Eye (tissue), 1 donor: ENCODE measurements at places on chromosomes 13 and 19.

DNA sequence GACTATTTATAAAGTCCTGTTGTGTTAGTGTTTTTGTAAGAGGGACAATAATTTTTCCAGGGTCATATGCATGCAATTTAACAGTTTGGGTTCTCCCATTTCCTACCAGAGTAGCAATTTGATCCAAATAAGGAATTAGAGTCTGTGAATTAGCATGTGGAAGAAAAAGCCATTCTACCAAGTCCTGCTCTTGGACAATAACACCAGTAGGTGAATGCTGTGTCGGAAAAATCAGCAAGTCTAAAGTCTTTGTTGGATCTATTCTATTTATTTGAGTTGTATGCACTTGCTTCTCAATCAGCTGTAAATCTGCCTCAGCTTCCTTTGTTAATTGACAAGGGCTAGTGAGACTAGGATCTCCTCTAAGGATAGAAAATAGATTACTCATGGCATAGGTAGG, 21.4 kb upstream of the IL17D start:
- no peak for DNase-seq

- DNase-seq = no peak
Measured at GRCh38 chr19:54189145-54189734, at the start of gene MBOAT7. Gene MBOAT7 (minus strand): TSS chr19:54189580. CDS start chr19:54188508, 1,072 bp downstream.

DNA sequence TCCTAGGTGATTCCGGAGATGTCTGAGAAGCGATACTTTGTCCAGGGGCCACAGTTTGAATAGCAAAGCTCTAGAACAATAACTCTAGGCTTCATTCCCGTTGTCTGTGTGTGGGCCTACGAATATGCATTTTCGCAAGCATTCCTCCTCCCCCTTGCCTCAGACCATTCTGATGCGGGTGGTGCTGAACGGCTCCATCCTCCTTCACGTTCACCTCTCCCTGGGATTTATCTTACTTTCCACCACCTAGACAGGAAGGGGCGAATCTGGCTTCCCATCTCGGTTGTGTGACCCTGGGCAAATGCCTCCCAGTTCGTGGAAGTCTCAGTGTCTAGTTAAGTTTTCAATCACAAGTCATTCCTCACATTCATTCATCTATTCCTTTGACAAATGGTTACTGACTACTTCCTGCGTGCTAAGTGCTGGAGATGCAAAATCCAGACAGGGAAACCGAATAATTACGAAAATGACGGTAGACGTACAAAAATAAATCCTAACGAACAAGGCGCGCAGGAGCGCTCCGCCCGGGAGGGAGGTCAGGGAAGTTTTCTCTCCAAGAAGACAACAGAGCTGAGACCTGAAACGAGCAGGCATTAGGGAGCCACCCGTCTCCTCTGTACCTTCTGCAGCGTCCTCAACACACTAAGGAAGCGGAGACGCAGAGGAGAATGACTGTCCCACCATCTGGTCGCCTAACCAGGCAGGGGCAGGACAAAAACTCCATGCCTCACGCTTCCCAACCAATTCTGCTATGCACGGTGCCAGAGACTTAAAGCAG, 1.3 kb upstream of the CNOT3 start:
- no peak for DNase-seq

- DNase-seq = no peak
Measured at GRCh38 chr19:12932392-12933286, 872 bp downstream of the FARSA start.

DNA sequence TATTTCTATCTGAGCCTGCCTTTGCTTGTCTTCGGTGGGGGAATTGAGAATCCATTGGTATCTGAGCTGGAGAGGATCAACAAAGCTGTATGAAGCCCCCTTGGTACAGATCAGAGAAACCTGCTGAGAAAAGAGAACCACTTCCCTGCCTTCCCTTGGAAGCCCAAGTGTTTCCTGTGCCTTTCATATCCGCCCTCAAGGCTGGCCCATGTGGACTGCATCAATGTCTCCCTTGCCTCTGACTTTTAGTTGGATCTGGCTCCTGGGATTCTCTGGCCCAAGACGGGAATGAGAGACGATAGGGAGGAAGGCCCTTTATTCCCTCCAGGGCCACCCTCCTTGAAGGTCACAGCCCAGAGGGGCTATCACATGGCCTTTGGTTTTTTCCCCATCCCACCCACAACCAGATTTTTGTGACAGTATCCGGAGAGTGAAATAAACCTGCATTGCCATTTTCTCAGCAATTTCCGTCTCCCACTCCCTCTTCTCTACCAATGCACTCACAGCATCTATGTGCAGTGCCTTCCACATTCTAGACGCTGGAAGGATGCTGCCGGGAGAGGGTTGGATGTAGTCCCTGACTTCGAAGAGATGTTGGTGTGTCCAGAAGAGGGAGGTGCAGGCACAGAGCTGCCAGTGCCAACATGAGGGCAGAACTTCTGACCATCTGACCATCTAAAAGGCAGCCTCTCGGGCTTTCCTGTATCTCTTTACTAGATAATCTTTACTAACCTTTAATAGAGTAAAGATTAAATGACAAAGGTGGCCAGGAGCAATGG, 63.8 kb downstream of the KCTD15 start:
- no peak for DNase-seq

DNA sequence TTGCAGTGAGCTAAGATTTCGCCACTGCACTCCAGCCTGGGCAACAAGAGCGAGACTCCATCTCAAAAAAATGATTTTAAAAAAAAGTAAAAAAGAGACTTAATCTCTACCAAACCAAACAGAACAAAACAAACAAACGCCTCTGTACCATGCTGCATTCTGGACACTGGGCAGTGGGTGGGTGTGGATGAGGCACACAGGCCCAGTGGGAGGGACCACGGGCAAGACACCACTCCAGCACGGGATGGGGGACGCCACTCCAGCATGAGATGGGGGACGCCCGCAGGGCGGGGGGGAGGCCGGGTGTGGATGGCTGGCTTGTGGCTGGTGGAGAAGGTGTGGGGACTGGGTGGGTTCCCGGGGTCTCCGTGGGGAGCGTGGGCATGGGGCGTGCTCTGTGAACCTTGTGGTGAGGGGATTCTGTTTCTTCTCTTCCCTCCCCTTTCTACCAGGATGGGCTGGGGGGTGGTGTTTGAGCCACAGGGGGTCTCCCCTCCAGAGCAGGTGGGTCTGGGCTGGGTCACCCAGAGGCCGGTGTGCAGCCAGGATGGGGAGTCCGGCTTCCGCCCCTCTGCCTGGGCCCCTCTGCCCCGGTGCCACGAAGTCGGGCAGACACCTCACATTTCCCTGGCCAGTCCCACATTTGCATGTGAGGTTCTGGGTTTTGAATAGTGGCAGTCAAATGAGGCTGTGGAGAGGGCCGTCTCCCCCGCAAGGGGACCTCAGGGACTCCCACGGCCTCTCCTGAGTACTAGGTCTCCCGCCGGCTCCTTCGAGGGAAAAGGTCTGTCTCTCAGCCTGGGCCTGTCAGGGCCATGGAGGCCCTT, 23.9 kb upstream of the MATK start:
- DNase-seq = no peak

- DNase-seq = no peak
Measured at GRCh38 chr13:109130093-109130835, 500.9 kb downstream of the MYO16 start.

DNA sequence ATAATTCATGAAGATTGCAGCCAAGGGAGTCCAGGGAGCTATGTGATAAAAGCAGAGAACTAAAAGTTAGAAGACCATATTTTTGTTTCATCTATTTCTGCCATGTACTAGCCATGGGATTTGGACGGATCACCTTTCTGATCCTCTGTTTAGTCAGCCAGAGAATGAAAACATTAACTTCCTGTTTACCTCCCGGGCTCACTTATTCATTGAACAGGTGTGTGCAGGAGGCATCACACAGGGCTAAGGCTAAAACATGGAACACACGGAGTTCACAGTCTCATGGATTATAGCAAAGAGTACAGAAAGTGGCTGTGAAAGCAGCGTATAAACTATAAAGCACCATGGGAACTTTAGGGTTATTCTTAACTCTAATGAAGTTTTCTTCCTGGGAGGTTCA, 96.8 kb downstream of the GPR12 start:
- no peak for DNase-seq

DNA sequence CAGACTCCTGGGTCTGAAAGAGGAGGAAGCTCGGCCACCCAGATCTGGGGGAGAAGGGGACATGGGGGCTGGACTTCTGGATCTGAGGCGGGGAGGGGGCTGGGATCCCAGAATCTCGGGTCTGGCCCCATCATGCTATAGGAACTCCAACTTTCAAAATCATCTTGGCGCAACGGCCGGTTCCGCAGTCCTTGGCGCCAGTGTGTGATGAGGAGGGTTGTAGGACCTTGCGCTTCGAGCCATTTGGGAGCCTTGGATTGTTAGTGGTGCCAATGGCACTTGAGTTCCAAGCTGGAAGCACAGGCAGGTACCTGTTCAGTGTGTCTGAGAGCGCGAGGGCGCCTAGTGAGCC, 324 bp downstream of the RUVBL2 start:
- no peak for DNase-seq

- no peak for DNase-seq
Measured at GRCh38 chr13:76703216-76703615, 183.0 kb downstream of the KCTD12 start.

DNA sequence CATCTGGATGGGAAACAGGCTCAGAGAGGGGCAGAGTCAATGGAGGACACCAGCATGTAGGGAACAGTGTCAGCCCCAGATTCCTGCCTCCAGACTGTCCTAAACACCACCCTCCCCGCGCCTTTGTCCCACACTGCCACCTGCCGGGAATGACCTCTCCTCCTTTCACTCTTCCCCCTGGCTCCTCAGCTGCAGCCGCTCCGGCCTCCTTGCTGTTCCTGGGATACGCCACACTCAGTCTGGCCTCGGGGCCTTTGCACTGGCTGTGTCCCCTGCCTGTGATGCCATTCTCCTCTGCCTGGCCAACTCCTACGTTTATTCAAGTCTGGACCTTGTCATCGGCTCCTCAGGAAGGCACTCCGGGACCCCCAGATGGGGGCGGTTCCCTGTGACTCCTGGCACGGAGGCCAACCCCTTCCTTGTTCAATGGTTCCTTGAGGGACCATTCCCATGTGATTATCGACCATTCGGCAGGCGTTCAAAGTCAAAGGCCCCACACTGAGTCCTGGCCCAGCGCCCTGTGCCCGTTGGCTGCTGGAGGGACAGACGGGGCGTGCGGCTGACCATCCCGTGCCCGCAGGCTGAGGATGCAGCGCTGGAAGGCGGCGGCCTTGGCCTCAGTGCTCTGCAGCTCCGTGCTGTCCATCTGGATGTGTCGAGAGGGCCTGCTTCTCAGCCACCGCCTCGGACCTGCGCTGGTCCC, 15.8 kb downstream of the FUT6 start:
- DNase-seq = no peak

GRCh38 chr13:49342454-49342853, 94.7 kb downstream of the CDADC1 start:
- DNase-seq = no peak

DNA sequence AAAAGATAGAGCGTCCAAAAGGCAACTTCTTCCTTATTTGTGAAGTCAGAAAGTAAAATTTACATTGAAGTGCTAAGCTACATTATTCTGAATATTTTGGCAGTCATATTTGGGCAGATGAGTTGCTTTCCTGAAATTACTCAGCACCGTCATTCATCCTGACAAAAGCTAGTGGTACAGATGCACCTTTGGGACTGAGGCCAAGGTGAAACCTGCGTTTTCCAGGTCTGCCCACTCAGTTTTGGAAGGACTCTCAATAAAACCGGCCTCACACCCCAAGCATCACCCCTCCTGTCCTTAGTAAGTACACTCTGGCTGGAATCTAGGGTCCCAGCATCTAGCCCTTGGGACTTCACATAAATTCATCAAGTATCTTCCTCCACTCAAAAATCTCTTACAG, 187.5 kb downstream of the TM9SF2 start:
- DNase-seq = no peak

GRCh38 chr13:93364166-93364565, 137.6 kb downstream of the GPC6 start:
- DNase-seq = no peak

- no peak for DNase-seq
Measured at GRCh38 chr19:49818649-49819370, 721 bp downstream of the MED25 start.

DNA sequence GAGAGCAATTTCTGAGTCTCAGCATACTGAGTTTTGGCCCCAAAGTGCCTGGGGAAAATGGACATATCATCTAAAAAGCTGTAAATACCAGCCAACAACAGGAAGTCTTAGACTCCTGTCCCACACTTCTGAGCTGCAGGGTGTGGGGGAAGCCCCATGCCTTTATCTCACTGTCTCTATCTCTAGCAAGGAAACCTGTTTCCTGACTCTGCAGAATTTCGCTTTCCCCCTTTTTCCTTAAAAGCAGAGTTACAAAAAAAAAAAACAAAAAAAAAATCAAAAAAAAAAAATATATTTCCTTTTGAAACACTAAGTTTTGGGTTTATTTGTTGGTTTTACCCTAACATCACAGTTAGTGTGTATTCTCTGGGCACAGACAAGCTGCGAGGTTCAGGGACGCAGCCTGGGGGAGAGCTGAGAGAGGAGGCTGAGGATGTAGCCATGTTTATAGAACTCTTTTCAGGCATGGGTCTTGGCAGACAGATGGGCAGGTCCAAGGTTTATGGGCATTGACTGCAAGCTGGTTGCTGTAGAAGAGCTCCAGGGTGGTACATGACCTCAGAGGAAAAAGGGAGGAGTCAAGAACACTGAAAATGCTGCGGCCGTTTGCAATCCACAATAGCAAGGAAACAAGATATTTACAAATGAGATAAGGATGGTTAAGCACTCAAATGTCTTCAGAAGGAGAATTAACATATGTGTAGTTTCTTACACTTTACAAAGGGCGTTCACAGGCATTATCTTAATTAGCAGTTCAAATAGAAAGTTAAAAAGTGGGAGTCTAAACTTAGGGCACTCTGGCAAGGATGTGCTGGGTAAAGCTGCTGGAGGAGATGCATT, 4.9 kb downstream of the MBNL2 start:
- no peak for DNase-seq

- DNase-seq = no peak
Measured at GRCh38 chr13:106390367-106390766, 145.1 kb downstream of the EFNB2 start.

DNA sequence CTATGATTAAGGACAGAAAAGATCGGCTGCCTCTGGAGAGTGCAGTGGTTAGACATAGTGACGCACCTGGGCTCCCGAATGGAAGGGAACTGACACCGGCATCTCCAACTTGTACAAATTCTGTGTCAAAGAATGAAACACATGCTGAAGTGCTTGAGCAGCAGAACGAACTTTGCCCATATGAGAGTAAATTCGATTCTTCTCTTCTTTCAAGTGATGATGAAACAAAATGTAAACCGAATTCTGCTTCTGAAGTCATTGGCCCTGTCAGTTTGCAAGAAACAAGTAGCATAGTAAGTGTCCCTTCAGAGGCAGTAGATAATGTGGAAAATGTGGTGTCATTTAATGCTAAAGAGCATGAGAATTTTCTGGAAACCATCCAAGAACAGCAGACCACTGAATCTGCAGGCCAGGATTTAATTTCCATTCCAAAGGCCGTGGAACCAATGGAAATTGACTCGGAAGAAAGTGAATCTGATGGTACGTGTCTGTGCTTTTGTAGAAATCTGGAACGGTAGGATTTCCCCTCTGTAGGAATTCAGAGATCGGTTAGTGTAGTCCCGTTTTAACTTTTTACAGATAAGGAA, 16.9 kb downstream of the ERCC5 start:
- DNase-seq = no peak

GRCh38 chr13:62850331-62850730, 1434.7 kb upstream of the PCDH20 start:
- DNase-seq = no peak
